ENCODE measurements at places on chromosomes 3 and 15.

DNA sequence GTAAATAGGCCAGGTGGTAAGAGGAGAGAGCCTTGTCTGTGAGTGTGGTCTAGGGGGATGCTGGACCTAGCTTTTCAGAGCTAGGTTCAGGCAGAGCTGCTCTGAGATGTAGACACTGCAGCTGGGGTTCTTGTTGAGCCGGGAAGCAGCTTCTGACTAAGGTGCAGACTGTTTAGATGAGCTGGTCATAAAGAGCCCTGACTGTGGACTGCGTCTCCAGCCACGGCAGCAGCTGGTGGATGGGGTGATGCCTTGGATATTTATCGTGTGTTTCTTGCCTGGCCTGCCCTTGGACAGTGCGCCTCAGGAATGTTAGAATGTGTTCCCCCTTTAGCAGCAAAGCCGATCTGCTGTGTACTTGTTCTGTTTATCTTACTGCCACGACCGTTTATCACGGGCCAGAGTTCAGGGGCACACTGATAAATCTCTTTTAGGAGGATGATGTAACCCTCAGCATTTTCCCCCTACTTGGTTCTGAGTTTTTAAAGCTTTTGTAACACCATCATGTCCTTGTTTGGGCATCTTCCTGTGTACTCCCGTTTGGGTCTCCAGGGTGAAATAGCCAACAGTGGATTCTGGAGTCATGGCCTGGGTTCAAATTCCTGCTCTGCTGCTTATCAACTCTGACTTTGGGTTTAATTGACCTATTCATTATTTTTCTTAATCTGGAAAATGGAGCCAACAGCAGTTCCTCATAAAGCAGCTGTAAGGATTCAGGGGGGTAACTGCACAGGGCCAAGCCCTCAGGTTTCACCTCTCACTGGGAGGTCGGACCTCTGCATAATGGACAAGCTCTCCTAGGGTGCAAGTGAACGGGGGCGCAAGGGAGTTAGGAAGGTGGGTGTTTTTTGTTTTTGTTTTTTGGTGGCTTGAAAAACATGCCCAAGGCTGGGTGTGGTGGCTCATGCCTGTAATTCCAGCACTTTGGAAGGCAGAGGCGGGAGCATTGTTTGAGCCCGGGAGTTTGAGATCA lies 51.4 kb downstream of the FLNB start:
- DNase-seq = no peak

- DNase-seq = no peak
These were observed 348.1 kb upstream of the DCBLD2 start for GRCh38 chr3:99249627-99250026.

DNA sequence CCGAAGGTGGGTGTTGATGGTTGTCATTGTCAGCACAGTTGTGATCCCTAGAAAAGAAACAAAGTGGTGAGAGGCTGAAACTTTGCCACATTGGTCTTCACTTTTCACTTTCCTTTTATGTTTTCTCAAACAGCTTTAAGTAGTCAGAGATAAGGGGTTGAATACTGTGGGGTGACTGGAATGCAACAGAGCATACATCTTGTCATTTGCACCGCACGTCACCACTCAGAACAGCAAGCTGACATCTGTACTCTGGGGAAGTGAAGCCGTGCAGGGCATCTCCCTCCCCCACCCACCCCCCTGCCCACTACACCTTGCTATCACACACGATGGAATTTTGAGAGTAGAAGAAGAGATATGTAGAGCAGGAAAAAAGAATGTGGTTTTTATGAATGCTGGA lies 211.7 kb downstream of the GABRB3 start:
- no peak for DNase-seq

- no peak for DNase-seq
These were observed 53.4 kb downstream of the RPL39L start for GRCh38 chr3:187085933-187086332.

GRCh38 chr3:60030982-60031381 lies 981.2 kb upstream of the CFAP20DC start:
- no peak for DNase-seq

GRCh38 chr3:144643771-144644198 lies 672.2 kb downstream of the DIPK2A start:
- no peak for DNase-seq

DNA sequence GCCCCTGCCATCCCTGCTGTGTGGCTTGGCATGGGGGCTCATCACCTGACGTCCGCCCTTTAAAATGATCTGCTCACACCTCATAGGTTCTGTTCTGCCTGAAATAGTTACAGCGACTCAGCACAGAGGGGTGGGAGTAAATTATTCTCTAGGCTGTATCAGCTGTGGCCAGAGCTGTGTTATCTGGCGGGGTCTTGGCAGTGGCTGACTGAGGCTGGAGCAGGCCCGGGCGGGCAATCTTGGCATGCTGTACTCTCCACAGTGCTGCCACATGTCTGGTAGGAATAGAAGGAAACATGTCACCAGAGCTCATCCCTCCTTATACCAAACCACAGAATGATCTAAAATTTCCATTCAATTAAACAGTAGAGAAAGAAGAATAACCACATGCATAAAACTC lies 499.9 kb upstream of the LMCD1 start:
- DNase-seq = no peak

DNA sequence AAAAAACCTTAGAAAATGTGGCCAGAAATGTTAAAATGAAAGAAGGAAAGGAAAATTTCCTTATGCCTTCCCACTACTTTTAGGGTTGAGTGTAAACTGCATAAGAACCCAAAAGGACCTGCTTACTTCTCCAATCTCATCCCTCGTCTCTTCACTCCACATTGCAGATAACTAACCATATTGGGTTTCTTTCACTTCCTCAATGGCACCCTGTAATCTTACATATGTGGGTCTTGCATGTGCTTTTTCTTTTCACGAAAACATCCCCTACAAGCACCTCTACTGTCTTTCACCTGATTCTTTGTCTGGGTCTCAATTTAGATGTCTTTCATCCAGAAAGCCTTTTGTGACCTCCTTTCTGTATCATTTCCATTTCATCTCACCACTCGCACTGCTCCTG lies 23.1 kb downstream of the EOMES start:
- DNase-seq = no peak

- DNase-seq = no peak
These were observed 239.3 kb downstream of the EPHB1 start for GRCh38 chr3:135034291-135034768.

DNA sequence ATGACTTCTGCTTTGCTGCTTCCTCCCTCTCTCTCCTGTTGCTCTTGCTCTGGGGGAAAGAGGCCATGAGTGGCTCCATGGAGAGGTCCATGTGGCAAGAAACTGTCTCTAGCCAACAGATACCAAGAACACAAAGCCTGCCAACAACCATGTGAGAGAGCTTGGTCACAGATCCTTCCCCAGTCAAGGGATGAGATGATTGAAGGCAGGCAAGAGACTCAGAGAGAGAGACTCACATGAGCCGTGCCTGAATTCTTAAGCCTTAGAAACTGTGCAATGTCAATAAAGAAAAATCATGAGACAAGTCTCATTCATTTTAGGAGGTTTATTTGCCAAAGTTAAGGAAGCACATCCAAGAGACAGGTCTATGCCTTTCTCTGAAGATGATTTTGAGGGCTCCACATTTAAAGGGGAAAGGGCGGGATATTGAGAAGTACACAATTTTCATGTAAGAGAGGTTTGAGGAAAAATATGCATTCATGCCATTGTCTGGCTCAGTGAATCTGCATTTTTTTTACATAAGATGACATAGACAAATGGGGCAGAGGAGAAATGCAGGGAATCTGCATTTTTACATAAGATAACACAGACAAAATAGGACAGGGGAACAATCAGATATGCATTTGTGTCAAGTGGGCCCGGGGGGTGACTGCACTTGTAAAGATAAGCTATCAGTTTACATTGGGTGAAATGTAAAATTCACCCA lies 59.5 kb upstream of the SUCLG2 start:
- DNase-seq = no peak

DNA sequence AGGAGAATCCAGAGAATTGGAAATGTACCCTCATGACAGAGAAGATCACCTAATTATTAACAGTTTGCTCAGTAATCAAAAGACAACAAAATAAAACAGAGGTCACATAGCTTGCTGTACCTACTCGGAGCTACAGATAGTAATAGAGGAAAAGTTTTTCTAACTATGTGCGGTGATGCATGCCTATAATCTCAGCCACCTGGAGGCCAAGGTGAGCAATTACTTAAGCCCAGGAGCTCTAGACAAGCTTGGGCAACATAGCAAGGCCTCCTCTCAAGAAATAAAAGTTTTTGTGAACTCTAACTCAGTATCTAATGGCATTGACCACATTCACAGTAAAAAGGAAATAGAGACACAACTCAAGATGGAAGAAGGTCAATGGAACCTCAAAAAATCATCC lies 243.6 kb downstream of the ATP8B4 start:
- DNase-seq = no peak

GRCh38 chr3:124765197-124765840 lies 35.1 kb downstream of the UMPS start:
- no peak for DNase-seq

GRCh38 chr3:195907684-195907933 lies 742 bp downstream of the TNK2 start:
- no peak for DNase-seq

DNA sequence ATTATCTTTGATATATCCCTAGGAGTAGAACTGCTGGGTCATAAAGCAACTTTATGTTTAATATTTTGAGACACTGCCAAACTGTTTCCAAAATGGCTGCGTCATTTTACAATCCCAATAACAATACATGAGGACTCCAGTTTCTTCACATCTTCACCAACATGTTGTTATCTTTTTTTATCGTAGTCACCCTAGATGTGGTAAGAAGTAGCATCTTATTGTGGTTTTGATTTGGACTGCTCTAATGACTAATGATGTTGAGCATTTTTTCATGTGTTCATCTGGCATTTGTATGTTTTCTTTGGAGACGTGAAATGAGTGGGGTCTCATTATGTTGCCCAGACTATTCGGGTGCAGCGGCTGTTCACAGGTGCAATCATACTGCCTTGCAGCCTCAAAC lies 83.8 kb downstream of the MAP4 start:
- DNase-seq = no peak

GRCh38 chr15:69755551-69756310 lies 303.1 kb downstream of the RPLP1 start:
- DNase-seq = no peak

Measured in cerebellar nuclear complex (tissue), 1 donor.